CD4-positive, alpha-beta T cell treated with Interleukin-12 subunit alpha and Interleukin-12 subunit beta, for 1 hour (primary cell): ENCODE measurements at places on chromosomes 5 and 9.

- no peak for DNase-seq
Measured at GRCh38 chr9:3507395-3508077, 18.3 kb downstream of the RFX3 start.

GRCh38 chr5:174323878-174324281, 278.4 kb downstream of the NSG2 start:
- no peak for DNase-seq

DNA sequence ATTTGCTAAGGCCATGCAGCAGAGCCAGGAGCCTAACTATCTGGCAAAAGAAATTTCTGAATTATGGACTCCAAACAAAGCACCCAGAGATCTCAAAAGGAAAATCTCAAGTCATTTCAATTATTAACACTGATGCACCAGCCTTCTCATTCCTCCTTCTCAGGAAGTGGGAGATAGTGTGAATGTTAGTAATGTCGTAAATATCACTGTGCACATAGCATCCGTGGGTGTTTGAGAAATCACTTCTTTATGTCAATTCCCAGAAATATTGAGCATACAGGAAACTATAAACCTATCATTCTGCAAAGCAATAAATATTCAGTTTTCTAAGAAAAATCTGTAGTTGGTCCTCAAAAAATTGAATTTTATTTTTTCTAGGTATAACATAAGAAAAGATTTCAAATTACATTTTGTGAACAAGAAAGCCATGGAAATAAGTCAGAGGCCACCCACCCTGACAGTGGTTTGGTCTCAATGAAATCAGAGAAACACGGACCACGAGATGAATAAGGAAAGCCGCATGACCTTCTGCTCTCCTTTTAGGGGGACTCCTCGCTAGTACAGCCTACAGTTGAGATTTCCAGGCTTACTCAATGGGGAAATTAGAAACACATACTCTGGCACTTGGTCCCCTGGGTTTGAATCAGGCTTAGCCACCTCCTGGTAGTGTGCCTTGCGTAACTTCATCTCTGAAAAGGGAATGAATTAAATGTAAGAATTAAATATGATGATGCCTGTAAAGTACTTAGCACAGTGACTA, 120.6 kb downstream of the DIRAS2 start:
- DNase-seq = no peak

- peak; percentile 32 for DNase-seq
Measured at GRCh38 chr5:14676320-14676719, 11.8 kb downstream of the OTULIN start.

GRCh38 chr5:95191330-95191729, 93.6 kb downstream of the MCTP1 start:
- no peak for DNase-seq

DNA sequence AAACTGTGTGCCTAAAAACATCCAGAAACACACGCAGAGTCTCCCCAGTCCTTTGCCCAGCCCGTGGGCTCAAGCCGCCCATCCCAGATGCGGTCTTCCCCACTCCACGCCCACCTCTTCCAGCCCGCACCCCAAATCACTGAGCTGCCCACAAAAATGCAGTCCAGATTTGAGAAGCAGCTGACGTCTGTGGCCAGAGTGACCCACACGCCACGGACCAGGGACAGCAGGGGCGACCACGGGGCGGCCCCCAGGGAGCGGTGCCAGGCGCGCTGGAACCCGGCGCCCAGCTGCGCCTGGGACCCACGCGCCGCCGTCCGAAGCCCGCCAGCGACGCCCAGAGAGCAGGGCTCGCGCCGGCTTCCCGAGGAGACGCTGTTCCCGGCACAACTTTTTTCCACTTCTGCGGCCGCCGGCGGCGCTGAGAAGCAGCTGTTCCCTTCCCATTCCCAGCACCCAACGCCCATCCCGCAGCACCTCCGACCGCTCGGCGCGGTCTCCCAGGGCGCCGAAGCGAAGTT, 674 bp downstream of the LHFPL2 start:
- no peak for DNase-seq

GRCh38 chr5:175830586-175831300, 40.6 kb upstream of the CPLX2 start:
- DNase-seq = no peak

- DNase-seq = no peak
Measured at GRCh38 chr5:6436715-6437331, 11.8 kb upstream of the UBE2QL1 start.

- no peak for DNase-seq
Measured at GRCh38 chr5:90305041-90305720, 104.4 kb downstream of the CETN3 start.

- DNase-seq = no peak
Measured at GRCh38 chr9:9846557-9846956, 766.2 kb downstream of the PTPRD start.

- DNase-seq = no peak
Measured at GRCh38 chr9:114850871-114851270, 45.0 kb upstream of the TNFSF15 start.

DNA sequence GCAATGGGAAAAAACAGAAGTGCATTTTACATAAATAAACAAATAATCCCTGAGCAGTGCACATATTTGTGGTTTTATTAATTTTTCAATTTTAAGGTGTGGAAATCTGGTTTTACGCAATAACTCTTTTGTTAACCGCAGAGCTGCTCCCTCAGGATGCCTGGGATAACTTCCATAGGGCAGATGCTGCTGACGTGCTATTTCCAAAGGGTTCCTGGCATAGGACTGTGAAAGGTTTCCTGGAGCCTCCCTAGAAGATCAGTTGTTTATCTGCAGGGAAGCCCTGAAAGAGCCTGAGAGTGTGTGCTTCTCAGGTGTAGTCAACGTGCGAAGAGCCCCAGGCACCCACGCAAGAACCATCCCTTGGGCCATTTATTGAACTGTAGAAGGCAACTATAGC, 443.5 kb downstream of the PLK2 start:
- no peak for DNase-seq

GRCh38 chr5:167453246-167454030, 838.0 kb upstream of the WWC1 start:
- DNase-seq = no peak

DNA sequence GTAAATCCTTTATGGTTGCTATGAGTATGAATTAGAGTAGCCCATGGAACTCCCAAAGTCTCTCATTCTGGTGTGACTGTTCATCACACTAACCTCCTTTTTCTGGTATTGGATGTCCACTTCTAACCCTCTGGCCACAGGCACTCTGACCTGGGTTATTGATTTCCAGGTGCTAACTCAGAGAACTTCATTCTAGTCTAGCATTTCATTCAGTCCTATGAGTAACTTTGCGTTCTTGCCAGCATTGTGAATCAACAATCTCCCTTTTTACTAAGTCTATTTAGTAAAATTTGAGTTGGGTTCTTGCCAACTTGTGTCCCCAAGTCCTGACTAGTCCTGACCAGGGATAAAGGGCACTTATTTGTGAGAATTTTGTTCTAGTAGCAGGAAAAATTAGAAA, 103.5 kb downstream of the SNX18 start:
- DNase-seq = no peak

DNA sequence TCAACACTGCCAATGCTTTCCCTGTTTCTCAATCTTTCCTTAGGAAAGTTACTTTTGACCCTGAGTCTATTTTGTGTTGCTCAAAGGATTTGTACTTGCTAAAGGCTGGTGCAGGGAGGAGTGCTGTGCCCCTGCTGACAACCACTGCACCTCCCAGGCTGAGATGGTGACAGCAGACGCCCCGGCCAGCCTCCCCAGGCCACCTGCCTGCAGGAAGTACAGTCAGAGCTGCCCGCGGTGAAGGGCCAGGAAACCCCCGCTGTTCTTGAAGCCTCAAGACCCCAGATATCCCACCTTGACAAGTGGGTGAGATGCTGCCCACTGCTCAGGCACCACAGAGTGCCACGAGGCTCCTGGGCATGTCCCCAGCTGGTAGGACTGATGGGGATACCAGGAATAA, 44.2 kb upstream of the CKMT2 start:
- DNase-seq = no peak

DNA sequence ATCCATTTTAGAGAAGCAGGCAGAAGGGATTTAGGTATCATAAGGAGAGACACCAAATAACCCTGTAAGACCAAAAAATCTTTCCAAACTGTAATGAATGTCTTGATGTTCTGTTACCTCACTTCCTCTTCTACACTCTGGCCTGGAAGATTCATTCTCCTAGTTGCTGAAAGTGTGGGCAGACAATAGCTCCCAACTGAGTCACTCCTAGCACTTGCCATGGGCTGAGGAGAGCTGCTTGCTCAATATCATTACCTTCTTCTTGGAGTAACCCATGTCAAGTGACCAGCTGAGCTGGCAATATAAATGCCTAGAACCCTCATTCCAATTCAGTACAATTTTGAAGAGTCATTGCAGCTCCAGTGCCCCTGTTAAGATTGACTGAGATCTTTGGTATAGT, 1985.5 kb upstream of the CDH6 start:
- no peak for DNase-seq

- DNase-seq = no peak
Measured at GRCh38 chr5:35626108-35626507, 8.4 kb downstream of the SPEF2 start.

DNA sequence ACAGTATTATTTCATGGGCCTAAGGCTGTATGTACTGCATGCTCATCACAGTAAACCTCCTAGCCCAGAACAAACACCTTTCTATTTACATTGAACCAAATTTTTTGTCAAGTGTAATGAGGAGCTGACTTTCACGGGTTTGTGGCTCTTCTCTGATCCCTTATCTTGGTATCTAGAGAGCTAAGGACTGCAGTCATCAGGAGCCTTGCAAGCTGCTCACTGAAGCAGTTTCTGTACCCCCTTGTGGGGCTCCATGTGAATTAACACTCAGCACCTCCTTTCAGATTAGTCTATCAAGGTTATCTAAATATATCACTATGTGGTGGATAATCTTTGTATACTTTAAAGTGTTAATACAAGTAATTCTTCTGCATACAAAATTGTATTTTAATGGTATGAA, 108.2 kb downstream of the AUH start:
- DNase-seq = peak; percentile 46

DNA sequence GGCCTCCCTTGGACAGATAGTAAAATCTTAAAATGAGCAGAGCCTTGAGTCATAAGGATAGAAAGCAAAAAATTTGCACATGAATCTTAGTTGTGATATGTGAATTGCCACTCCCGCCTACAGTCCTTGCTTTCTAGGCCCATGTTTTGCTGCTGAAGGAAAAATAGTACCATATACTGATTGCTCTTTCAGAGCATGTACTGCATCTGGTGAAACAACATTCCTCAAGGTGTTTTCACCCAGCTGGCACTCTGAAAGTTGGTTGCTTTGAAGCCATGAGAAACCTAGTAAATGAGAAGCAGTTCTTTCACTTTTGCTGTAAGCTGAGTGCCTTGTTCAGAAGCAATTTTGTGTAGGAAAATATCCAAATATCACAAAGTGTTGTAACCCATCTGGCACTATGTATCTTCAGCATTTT, 10.3 kb downstream of the CDC37L1 start:
- no peak for DNase-seq

DNA sequence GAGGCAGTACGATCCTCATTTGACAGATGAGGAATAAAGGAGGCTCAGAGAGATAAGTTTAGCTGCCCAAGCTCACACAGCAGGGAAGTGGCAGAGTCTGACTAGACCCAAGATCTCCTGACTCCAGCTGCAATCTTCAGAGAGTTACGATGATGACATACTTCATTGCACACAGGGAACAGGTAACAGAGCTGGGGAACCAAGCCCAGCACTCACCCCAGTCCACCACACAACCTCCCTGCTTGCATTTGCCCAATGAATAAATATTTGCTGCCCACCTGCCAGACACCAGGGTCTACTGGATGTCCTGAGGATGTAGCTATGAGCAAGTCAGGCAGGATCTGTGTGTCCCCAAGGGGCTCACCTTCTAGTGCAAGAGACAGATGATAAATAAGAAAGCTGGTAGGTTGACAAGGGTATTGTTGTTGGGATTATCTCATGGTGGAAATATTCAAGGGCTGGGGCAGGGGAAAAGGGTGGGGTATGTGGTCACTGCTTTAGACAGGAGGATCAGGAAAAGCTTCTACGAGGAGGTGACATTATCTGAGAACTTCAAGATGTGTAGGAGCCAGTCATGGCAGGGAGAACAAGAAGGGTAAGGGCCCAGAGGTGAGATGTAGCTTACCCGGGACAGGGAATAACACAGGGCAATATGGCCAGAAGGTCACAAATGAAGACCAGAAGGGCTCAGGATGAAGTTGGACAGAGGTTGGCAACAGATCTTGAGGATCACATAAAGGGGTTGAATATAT, 28.6 kb upstream of the CPEB4 start:
- no peak for DNase-seq

DNA sequence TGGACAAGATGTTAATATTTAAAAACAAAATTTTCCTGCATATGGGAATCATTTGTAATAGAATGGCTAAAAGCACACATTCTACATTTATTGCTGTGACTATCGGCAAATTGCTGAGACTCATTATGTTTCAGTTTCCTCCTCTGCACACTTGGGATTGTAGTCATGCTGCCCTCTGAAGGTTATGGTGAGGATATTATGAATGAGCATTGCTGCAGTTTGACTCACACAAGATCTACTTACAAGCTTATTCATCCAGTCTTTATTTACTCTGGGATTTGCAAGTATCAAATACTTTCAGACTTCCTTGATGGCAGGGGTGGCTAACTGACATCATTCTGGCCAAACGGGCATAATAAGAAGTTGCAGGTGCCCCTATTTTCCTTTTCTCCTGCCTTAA, 9.5 kb upstream of the NFIL3 start:
- DNase-seq = peak; percentile 34

DNA sequence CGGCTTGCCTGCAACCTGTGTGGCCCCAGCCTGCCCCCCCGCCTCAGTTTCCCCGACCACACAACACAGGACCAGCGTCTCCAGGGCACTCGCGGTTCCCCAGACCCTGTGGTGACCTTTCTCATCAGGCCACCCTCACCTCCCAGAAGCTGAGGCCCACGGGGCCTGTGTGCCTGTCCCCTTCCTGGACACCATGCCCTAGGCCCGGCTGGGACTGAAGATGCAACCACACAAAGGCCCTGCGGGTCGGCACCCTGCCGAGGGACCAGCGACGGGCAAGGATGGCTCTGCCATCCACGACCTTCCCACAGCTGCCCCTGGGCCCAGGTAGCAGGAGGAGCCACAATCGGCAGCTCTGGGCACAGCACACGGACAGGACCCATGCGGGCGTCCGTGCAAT, 34.8 kb downstream of the SLC12A7 start:
- no peak for DNase-seq

GRCh38 chr9:117868594-117868993, 164.4 kb downstream of the TLR4 start:
- no peak for DNase-seq
